ENCODE measurements at places on chromosomes 12 and 14. TPM values are rescaled to one million over a fixed set of nuclear protein-coding genes. Genes with fewer than 3 reads are reported as not detected.
A peak's percentile ranks its signal among the peaks of the same experiment; 100 is the strongest.

DNA sequence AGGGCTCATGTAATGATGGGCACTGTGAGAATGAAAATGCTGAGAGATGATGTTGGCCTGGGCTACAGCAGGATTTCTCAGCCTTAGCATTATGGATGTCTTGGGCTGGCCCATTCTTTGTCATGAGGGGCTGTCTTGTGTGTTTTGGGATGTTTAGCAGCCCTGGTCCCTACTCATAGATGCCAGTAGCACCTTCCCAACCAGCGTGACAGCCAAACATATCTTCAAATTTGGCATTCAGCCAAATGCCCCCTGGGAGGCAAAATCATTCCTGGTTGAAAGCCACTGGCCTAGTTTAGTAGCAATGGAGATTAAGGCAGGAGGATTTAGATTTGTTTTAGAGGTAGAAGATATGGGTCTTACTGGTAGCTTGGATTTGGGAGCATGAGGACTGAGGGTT, 26.6 kb downstream of the UBE3B start:
- DNase-seq, result no peak

DNA sequence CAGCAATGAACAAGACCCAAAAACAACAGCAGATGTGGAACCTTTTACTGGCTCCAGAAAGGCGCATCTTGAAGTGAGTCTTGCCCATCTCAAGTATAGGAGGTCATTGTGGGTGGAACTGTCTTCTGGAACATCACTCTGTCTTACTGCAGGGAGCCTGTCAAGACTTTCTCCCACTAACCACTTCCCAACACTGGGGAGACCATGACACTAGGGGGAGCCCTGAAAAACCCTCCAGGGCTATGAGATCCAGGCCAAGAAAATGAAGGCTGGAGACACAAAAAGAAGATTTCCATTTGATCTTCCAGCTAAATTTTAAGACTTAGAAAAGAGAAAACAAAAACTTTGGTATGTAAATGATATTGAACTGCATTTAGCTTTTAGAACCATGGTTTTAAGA, 13.5 kb upstream of the ATG14 start:
- no peak for DNase-seq

GRCh38 chr12:108597559-108598471, at the start of gene TMEM119:
Gene TMEM119 (minus strand): TSS chr12:108598084. CDS start chr12:108592383, 5,701 bp downstream.
- DNase-seq, result no peak

DNA sequence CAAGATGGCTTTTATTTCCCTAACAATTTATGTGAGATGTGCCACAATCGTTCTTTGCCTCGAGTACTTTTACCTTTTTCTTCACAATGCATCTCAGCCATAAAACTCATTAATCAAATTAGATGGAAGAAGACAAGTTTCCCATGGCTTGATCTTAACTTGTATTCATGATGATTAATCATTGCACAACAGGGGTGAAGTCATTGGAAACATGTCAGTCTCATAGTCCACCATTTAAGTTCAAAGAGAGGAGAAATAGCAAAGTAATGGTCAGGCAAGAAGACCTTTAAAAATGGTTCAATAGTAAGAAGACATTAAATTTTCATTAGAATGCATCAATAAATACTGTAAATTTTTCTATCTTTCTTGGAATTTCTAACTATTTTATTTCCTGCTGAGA, 136.3 kb downstream of the FOXG1 start:
- no peak for DNase-seq

SEL1L gene
- polyA plus RNA-seq, result 15.0 TPM

- no peak for DNase-seq
Observed at GRCh38 chr12:1350055-1350933, 244.1 kb downstream of the FBXL14 start.

GRCh38 chr12:124833693-124834122, 30.0 kb downstream of the SCARB1 start:
- no peak for DNase-seq

- DNase-seq, result no peak
Observed at GRCh38 chr14:36579001-36579555, 3.3 kb downstream of the NKX2-8 start.

GRCh38 chr12:124566161-124566996, 1.0 kb downstream of the NCOR2 start:
- peak; percentile 76 for DNase-seq

LMBR1L gene
- 99.1 TPM for polyA plus RNA-seq

SLC8A3 gene
- not detected for polyA plus RNA-seq

GRCh38 chr12:1819571-1819970, 794 bp upstream of the LRTM2 start:
- DNase-seq, result no peak

RNASE7 gene
- polyA plus RNA-seq, result not detected

GRCh38 chr14:90344331-90345238, 12.8 kb upstream of the NRDE2 start:
- no peak for DNase-seq

TAS2R8 gene
- polyA plus RNA-seq, result not detected

GRCh38 chr14:52802597-52802996, 11.2 kb upstream of the GNPNAT1 start:
- DNase-seq, result no peak

GRCh38 chr12:16361142-16361783, 13.8 kb downstream of the MGST1 start:
- DNase-seq, result no peak

DNA sequence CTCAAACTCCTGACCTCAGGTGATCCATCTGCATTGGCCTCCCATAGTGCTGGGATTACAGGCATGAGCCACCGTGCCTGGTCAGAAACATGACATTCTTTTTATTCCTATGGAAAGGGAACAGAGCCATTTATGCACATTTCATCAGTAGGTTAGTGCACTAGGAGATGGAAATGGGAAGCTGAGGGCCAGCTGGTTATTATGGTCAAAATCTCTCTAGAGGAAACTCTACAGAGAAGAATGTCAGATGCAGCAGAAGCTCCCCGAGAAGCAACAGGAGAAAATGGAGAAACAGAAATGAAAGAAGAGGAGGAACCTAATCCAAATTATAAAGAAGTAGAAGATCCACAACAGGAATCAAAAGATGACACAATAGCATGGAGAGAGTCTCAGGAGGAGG, 2.7 kb downstream of the CFAP251 start:
- no peak for DNase-seq

GRCh38 chr14:105591052-105591451, 64.7 kb downstream of the TMEM121 start:
- DNase-seq, result no peak

EIF2S3B gene
- polyA plus RNA-seq, result 0.21 TPM

DNA sequence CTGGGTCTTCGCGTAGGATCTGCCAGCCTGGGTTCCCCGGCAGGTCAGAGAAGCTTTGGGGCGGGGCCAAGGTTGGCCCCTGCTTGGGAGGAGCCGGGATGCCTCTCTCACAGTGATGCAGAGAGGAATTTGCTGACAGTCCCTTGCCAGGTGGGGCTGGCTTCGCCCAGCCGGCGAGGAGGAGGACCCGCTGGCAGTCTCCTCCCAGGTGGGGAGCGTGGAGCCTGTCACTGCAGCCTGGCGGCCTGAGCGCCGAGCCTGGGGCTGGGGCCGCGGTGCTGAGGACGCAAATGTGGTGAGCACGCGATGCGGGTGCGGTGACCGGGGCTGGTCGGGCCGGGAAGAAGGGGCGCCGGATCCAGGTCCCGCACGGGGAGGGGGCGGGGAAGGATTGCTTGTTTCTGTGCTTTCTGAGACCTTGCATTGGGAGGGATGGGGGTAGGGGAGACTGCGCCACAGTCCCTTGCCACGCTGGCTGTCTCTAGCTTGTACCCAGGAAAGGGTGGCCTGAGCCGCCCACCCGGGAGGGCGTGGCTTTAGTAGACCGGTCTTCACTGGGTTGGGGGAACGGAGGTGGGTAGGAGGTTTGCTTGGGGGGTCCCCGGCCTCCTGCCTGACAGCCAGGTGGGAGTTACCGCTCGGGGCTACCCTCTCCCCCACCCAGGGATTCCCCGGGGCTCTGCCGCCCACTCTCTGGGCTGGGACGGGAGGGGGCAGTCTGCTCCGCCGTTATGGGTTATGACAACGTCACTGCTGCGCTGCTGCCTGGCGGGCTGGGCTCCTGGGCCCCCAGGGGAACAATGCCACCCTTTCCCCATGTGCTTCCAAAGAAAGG, at the start of gene TMEM63C:
TMEM63C (plus strand) TSS at position 196 of the 835 bp plus-strand sequence. CDS start 37,016 bp downstream, outside the sequence.
- no peak for DNase-seq

EPYC gene
- 0.06 TPM for polyA plus RNA-seq

PTPRO gene
- not detected for polyA plus RNA-seq

GRCh38 chr14:92922155-92922735, 705 bp upstream of the CHGA start:
- no peak for DNase-seq

DNA sequence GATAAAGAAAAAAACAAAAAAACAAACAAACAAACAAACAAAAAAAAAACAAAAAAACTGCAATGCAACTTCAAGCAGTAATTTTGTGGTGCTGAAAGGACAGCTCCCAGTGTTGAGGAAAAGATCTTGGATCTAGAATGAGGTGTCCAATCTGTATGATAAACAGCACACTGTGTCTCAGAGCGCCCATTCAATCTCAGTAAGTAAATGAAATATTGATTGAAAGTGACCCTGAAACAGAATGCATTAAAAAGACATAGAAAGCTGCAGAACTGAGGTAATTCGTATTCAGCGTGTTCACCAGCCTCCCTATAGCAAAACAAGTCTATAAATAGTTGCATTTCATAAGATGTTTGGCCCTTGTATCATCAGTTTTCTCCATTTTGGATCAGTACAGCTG, 153.0 kb downstream of the NOVA1 start:
- DNase-seq, result peak; percentile 29

GRCh38 chr12:112107306-112108201, 1.0 kb downstream of the NAA25 start:
- DNase-seq, result no peak

All from endothelial cell of umbilical vein (primary cell).